ENCODE measurements at places on chromosomes 5 and 9. TPM values are rescaled to one million over a fixed set of nuclear protein-coding genes. Genes with fewer than 3 reads are reported as not detected.

Gene CCL27
- not detected for total RNA-seq

Gene SPATA6L
- 0.38 TPM for total RNA-seq

Gene LRRC14B
- total RNA-seq = 74.9 TPM

Gene IGFBPL1
- total RNA-seq = not detected

Gene TGFBR1
- total RNA-seq = 14.8 TPM

Gene GPR151
- total RNA-seq = not detected

Gene NEUROG1
- total RNA-seq = not detected

Gene LHX3
- total RNA-seq = not detected

Gene ADGRD2
- not detected for total RNA-seq

Gene RAPGEF1
- 125 TPM for total RNA-seq

Gene ARHGEF37
- total RNA-seq = 32.2 TPM

Gene HSPA9
- total RNA-seq = 308 TPM

Gene TRIM36
- total RNA-seq = 0.19 TPM
